ENCODE measurements at places on chromosomes 1 and 21. TPM values are rescaled to one million over a fixed set of nuclear protein-coding genes. Genes with fewer than 3 reads are reported as not detected.

PPCS gene
- total RNA-seq = 87.4 TPM

OR6F1 gene
- total RNA-seq = not detected

GRCh38 chr1:48552903-48553606 lies 81.1 kb upstream of the SPATA6 start:
- H3K4me1 ChIP-seq = no peaks in the 10 kb centered on the region
- H3K36me3 ChIP-seq = no peaks in the 10 kb centered on the region
- DNase-seq = no peak
- H3K27ac ChIP-seq = no peak overlapping the region
- no peaks in the 10 kb centered on the region for H3K27me3 ChIP-seq

GRCh38 chr1:168767894-168768584 lies 39.0 kb upstream of the DPT start:
- H3K27ac ChIP-seq = peak overlapping the region; percentile 32
- H3K36me3 ChIP-seq = no peaks in the 10 kb centered on the region
- H3K4me1 ChIP-seq = no peaks in the 10 kb centered on the region
- H3K27me3 ChIP-seq = no peaks in the 10 kb centered on the region
- H3K4me3 ChIP-seq = no peak overlapping the region

ARHGEF11 gene
- total RNA-seq = 34.4 TPM
